Brain microvascular endothelial cell (primary cell): ENCODE measurements at places on chromosomes 4 and X.

DNA sequence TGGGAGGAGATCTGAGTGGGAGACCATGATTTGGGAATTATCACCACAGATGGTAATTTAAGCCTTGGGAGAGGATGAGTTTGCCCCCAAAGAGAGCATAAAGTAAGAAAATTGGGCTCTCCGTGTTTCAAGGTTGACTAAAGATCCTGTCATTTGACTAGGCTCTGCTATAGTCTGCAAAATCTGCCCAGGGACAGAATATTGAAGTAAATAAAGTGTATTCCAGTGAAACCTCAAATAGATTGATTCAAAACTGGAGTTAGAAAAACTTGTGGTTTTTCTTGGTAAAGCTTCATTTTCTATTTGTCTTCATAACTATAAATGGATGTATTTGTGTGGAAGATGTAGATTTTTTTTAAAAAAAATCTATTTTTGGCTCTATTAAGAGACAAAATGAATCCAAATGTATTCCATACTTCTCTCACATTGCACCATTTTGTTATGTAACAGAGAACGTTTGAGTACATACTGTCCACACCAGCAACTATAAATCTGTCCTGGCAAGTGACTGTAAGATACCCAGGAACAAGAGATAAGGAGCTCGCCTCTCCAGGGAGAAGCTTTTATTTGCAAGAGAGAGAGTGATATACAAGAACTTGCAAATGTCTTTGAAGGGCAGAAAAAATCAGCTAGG, 170.2 kb downstream of the CBR4 start:
- no peak for DNase-seq

- no peak for DNase-seq
These were observed 201.1 kb downstream of the STPG2 start for GRCh38 chr4:97942137-97942536.

GRCh38 chrX:96713303-96713702, 28.7 kb downstream of the DIAPH2 start:
- DNase-seq = no peak

GRCh38 chrX:39397561-39398199, 596.4 kb downstream of the MID1IP1 start:
- DNase-seq = no peak
